Activated naive CD8-positive, alpha-beta T cell treated with anti-CD3 and anti-CD28 coated beads, Interleukin-2, amount 10 ng/mL, durations not matched to agents 7 days and 5 days (primary cell): ENCODE measurements at places on chromosomes 5 and 9. TPM values are rescaled to one million over a fixed set of nuclear protein-coding genes. Genes with fewer than 3 reads are reported as not detected.

GRCh38 chr5:52443187-52443586 is 344.5 kb upstream of the ITGA1 start:
- H3K4me3 ChIP-seq: no peak overlapping the region
- no peaks in the 10 kb centered on the region for H3K36me3 ChIP-seq
- H3K27me3 ChIP-seq: no peaks in the 10 kb centered on the region
- H3K4me1 ChIP-seq: no peaks in the 10 kb centered on the region
- H3K27ac ChIP-seq: no peak overlapping the region

Gene C9
- not detected for total RNA-seq

Gene CSF2
- total RNA-seq: 1.1 TPM

Gene NR4A3
- 1.2 TPM for total RNA-seq

- no peak overlapping the region for H3K4me3 ChIP-seq
- no peak overlapping the region for H3K27ac ChIP-seq
- DNase-seq: no peak
- no peaks in the 10 kb centered on the region for H3K36me3 ChIP-seq
- H3K27me3 ChIP-seq: no peaks in the 10 kb centered on the region
- H3K4me1 ChIP-seq: no peaks in the 10 kb centered on the region
Observed at GRCh38 chr5:19605846-19606407, 382.1 kb downstream of the CDH18 start.

Gene LURAP1L
- not detected for total RNA-seq

Gene CACNA1B
- not detected for total RNA-seq

- H3K36me3 ChIP-seq: no peaks in the 10 kb centered on the region
- no peak within 1 kb of the TSS for H3K27ac ChIP-seq
- H3K4me1 ChIP-seq: peaks cover 6% of the 10 kb centered on the region
- peak; percentile 43 for DNase-seq
Observed at GRCh38 chr5:149271716-149272563, at the start of gene AFAP1L1. AFAP1L1 (plus strand) TSS chr5:149271859; CDS start chr5:149271969, 110 bp downstream.

Gene INSYN2B
- not detected for total RNA-seq

- peaks cover 3% of the 10 kb centered on the region for H3K4me1 ChIP-seq
- no peak for DNase-seq
- H3K36me3 ChIP-seq: no peaks in the 10 kb centered on the region
- no peak overlapping the region for H3K27ac ChIP-seq
Observed at GRCh38 chr5:16666130-16666882, 49.5 kb upstream of the RETREG1 start.

DNA sequence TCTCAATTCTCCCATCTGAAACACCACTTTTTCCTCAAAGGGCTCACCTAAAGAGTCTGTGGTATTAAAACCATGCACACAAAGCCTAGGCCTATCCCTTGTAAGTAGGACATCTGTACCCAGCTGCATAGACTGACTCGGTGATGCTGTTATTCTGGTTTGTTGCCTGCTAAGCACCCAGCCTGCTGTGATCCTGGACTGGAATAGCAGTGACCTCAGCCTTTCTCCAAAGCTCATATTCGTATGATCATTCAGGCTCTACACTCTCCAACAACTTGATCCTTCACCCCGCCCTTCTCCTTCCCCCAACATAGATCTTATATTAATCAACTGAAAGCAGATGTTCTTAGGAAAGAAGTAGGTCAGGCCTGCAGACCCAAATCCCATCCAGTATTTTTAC is 81.4 kb upstream of the WWC1 start:
- H3K4me3 ChIP-seq: no peak overlapping the region
- no peak for DNase-seq

DNA sequence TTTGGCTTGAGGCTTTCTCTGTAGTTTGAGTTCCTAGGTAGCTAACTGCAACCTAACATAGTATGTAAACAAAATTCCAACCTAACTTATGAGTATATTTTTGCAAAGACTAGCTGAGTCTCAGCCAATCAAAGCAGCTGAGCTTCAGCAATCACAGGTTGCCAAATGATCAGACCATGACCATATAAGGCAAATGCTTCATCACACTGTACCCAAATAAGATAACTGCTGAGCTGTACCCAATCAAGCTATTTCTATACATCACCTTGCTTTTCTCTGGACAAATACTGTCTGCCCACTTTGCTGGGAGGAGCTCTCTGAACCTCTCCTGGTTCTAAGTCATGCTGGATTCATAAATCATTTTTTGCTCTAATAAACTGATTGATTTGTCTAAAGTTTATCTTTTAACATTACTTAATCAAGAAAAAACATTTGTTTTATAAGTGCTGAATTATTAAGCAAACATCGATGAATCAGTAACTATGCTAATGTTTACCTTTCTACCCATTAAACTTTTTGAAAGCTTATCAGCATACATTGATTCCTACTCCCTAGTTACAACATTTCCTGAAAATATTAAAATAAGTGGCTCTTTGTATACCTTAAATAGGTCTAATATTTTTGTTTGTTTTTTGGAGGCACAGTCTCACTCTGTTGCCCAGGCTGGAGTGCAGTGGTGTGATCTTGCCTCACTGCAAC is 129.7 kb upstream of the PCA3 start:
- H3K27ac ChIP-seq: no peak overlapping the region
- H3K27me3 ChIP-seq: peaks cover 2% of the 10 kb centered on the region
- H3K4me3 ChIP-seq: no peak overlapping the region
- H3K36me3 ChIP-seq: no peaks in the 10 kb centered on the region

- no peak for DNase-seq
- no peak overlapping the region for H3K4me3 ChIP-seq
- no peaks in the 10 kb centered on the region for H3K27me3 ChIP-seq
- no peaks in the 10 kb centered on the region for H3K4me1 ChIP-seq
Observed at GRCh38 chr5:20129501-20129900, 141.5 kb upstream of the CDH18 start.

DNA sequence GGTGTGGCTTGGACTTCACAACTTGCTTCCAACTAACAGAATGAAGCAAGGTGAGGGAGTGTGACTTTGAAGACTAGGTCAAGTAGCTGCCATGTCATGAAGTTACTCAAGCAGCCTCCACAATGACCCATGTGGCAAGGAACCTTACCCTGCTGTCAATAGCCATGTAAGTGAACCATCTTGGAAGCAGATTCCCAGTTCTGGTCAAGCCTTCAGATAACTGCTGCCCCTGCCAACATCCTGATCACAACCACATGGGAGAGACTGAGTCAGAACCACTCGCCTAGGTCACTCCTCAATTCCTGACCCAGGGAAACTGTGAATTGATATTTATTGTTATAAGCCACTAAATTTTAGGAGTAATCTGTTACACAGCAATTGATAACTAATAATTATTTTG is 10.9 kb downstream of the ZCCHC10 start:
- no peak for DNase-seq
- no peak overlapping the region for H3K4me3 ChIP-seq
- peaks cover 22% of the 10 kb centered on the region for H3K36me3 ChIP-seq
- no peak overlapping the region for H3K27ac ChIP-seq

DNA sequence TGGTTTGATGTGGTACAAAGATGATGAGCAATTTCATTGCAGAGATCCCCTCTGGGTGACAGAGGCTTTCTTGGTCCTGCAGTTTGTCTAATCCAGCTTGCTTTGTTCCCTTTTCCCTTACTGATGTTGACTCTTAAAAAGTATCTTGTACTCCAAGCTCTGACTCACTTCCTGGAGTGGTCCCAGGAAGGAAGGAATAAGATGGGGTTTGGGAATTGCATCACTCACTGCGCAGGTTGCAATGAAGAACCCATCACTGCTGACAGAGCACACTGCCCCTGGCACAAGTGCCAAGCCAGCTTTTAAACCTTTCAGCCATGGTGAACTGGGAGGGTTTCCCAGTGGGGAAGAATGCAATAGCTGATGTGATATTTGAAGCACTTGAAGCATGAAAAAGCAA is 662.2 kb upstream of the CTNND2 start:
- no peak for DNase-seq
- no peak overlapping the region for H3K4me3 ChIP-seq
- no peaks in the 10 kb centered on the region for H3K4me1 ChIP-seq
- no peak overlapping the region for H3K27ac ChIP-seq
- H3K36me3 ChIP-seq: no peaks in the 10 kb centered on the region

- peaks cover 16% of the 10 kb centered on the region for H3K4me1 ChIP-seq
- no peak for DNase-seq
- H3K27me3 ChIP-seq: no peaks in the 10 kb centered on the region
Observed at GRCh38 chr9:112863746-112864145, 26.9 kb downstream of the SLC46A2 start.

DNA sequence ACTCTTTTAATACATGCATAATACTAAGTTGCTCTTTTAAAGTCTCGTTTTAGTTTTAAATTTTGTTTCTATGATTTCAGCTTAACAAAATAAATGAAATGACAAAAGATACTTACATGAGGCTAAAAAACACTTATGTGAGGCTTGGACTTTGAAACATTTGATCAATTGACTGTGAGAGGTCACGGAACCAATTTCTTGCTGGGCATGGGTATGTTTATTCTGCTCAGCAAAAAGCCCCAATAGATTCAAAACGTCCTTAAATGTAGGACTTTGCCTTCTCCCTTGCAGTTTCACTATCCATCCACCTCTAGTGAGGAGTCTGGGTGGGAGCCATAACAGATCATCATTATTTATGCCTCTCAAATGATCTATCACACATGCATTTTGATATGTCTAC is 191.9 kb downstream of the ZSWIM6 start:
- H3K4me3 ChIP-seq: no peak overlapping the region
- H3K36me3 ChIP-seq: peaks cover 6% of the 10 kb centered on the region
- DNase-seq: no peak
- H3K27me3 ChIP-seq: no peaks in the 10 kb centered on the region
- no peak overlapping the region for H3K27ac ChIP-seq
